ENCODE measurements at places on chromosomes 2 and 18.
A peak's percentile ranks its signal among the peaks of the same experiment; 100 is the strongest.

- peak; percentile 40 for DNase-seq
Observed at GRCh38 chr2:240626531-240627300, 1.4 kb downstream of the GPR35 start.

- DNase-seq = no peak
Observed at GRCh38 chr18:7908681-7909299, 341.7 kb downstream of the PTPRM start.

GRCh38 chr18:71471963-71472725, 1072.0 kb downstream of the CBLN2 start:
- no peak for DNase-seq

GRCh38 chr2:137969418-137969765, 5.1 kb downstream of the HNMT start:
- no peak for DNase-seq

- DNase-seq = no peak
Observed at GRCh38 chr2:144096531-144096930, 423.4 kb downstream of the ZEB2 start.

- DNase-seq = no peak
Observed at GRCh38 chr2:216031960-216032689, 18.8 kb upstream of the MREG start.

DNA sequence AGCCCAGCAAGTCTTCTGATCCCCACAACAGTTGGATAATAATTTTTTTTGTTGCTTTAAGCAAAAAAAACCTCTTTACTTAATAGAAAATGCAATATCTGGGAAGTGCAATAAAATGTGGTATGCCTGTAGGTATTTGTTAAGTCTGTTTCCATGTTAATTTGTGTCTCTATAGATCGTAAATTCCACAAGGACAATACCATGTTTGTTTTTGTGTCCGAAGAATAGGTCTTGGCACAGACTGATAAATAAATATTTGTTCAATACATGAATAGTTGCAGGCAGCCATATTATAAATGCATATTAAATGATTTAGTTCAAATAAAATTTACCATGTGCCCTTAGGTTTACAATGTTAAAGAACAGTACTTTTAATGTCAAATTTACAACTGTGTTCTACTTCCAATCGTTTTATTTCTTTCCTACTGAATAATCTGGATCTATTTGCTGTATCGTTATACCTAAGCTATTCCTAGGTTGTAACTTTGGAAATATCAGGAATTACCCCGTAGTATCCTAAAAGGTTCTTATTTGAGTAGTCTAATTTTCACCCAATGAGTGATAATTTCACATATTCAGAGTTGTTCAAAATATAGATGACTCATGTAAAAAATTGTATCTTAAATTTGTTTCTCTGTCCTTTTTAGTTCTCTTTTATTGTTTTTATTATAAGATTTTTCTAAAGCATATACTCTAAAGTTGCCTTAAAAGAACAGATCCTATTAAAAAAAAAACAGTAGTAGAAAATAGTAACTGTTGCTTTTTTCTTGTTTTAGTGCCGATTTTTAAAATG, 151.8 kb downstream of the EHBP1 start:
- no peak for DNase-seq

DNA sequence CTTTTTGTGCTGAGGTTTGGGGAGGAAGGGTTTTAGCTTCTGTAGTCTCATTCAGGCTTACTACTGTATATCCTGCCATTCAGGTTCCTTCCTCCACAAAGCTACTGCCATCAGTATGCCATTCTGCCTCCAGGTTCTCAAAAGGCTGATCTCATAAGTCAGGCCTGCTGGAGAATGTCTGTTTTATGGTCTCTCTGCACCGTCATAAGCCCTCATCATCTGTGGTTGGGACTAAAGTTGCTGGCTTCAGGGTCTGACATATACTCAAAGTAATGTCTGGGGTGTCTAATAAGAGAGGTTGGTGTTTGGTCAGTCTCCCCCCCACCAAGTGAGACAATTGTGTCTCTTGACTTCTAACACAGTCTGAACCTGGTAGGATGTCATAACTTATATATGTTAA, 36.2 kb upstream of the CCBE1 start:
- DNase-seq = no peak

DNA sequence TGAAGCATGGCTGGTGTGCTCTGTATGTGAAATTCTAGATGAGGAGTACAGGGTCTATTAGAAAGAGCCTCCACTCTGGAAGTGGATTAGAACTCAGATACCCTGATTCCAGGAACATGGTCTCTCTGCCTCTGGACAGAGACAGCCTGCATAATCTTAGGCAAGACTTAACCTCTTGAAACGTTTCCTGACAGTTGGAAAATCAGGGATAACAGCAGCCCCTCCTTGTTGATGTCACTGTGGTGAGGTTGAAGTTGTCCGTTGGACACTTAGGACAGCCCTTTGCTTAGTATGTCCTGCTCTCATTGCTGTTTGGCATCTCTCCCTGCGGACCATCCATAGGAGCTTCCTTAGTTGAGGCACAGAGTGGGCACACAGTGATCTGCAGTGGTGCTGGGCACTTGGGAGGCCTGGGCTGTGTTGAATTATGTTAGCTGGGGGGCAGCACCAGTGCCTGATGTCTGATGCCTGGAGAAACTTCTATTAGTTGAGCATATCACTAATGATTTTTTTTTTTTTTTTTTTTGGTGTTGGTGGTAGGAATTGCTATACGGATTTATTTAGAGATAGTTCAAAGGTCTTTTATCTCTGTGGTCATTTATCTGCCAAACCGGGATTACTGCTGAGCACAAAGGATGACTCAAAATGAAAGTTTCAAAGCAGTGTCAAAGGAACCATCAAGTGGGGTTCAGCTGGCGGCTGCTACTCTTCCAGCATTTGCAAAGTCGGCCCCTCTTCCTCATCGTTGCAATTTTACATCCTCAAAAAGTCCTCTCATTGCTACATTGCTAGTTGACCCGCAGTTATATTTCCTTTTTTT, 28.8 kb downstream of the SETBP1 start:
- DNase-seq = peak; percentile 29

GRCh38 chr2:28484835-28485234, 11.0 kb upstream of the PLB1 start:
- DNase-seq = no peak

DNA sequence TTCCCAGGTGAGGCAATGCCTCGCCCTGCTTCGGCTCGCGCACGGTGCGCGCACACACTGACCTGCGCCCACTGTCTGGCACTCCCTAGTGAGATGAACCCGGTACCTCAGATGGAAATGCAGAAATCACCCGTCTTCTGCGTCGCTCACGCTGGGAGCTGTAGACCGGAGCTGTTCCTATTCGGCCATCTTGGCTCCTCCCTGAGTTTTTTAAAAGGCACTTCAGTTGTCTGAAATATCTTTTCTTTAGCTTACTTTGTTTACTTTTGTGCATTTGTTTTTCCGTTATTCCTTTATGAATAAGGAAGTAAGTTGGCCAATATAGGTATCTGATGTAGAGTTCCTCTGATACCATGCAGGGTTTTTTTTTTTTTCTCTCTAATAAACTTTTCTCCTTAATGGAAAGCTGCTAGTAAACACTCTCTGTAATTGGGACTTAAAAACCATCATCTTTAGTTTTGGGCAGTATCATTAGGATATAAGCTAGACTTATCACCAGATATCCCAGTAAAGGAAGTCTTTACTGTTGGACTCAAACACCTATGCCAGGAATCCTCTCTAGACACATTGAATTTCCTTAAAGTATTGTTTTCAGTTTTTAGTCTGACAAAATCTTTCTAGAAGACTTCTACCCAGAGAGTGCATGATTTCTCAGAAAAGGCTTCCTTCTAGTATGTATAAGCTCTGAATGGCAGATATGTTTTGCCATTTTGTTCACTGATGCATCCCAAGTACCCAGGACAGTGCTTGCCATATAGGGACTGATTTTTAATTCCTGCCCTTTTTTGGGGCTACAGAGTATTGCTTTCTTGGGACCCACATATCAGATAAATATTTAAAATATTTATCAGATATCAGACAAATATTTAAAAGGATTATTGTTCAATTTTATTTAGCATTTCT, 35.8 kb upstream of the DYSF start:
- DNase-seq = no peak

DNA sequence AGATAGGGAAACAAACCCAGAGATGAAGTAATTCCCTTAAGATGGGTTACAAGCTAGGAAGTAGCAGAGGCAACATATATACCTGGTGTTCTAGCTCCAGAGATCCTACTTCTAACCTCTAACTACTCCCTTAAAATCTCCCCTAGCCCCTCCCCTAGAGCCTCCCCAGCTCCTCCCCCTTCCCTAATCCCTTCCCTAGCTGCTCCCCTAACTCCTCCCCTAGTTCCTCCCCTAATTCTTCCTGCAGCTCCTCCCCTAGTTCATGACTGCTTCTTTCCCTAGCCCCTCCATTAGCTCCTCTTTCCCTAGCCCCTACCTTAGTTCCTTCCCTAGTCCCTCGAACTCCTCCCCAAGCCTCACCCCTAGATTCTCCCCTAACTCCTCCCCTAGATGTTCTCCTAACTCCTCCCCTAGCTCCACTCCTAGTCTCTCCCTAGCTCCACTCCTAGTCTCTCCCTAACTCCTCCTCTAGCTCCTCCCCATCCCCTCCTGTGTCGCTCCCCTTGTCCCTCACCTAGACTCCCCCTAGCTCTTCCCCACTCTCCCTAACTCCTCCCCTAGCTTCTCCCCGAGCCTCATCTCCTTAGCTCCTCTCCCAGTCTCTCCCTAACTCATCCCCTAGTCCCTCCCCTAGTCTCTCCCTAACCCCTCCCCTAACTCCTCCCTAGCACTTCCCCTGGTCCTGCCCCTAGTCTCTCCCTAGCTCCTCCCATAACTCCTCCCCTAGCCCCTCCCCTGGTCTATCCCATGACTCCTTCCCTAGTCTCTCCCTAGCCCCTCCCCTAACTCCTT, 108.9 kb downstream of the CD226 start:
- peak; percentile 14 for DNase-seq

DNA sequence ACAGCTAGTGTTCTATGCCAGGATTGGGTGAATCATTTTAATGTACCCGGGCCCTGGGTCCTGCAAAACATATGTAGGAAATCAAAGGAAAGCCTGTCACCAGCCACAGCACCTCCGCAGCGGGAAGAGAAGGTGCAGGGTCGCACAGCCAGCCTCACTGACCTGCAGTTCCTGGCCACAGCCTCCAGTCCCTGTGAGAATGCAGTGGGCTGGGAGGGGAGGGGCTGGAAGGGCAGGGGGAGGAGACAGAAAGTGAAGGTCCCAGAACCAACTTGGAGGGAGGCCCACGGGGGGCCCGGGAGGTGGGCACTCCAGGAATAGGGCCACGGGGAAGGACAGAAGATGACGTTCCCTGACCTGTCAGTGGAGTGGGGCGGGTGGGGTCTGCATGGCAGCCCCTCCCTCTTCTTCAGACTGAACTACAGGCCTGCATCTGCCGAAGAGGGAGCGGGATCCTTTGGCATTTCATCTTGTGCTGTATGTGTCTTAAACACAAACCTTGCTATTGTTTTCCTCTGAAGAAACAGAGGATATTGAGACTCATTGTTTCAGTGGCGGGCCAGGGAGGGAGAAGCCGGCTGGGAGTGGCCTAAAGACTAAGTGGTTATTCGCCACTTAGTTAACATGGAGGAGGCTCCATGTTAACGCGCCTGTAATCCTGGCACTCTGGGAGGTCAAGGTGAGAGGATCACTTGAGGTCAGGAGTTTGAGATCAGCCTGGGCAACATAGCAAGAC, 7.5 kb downstream of the MAL start:
- no peak for DNase-seq

- DNase-seq = no peak
Observed at GRCh38 chr2:50851886-50852285, 180.0 kb downstream of the NRXN1 start.

DNA sequence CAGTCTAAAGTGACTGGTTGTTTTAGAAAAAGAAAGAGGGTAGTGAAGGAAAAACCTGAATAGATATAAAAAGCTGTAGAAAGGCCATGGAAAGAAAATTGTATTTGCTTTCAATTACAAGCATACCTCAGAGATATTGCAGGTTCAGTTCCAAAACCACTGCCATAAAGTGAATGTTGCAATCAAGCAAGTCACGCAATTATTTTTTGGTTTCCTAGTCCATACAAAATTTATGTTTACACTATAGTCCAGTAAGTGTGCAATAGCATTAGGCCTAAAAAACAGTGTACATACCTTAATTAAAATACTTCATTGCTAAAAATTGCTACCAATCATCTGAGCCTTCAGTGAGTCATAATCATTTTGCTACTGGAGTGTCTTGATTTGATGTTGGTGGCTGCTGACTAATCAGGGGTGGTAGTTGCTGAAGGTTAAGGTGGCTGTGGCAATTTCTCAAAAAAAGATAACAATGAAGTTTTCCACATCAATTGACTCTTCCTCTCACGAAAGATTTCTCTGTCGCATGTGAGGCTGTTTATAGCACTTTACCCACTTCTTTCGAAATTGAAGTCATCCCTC, 2003.8 kb upstream of the PIK3C3 start:
- DNase-seq = no peak

GRCh38 chr18:65592435-65592834, 158.4 kb upstream of the CDH7 start:
- no peak for DNase-seq

GRCh38 chr2:119431976-119432850, 559 bp downstream of the TMEM37 start:
- no peak for DNase-seq

- DNase-seq = no peak
Observed at GRCh38 chr2:154978244-154978643, 279.7 kb downstream of the KCNJ3 start.

DNA sequence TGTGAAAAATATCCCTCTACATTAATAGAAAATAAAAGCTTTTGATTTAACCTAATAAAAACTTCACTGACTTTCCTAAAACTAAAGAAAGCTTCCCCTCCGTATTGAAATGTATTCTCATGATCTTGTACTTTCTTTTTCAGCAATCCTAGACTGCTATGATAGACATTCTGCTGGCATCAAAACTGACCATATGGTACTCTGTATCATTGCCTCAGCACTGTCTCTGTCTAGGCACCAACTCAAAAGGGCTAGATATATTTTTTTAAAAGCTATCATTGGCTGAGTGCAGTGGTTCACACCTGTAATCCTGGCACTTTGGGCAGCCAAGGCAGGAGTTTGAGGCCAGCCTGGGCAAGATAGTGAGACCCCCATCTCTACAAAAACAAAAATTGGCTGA, 32.9 kb downstream of the CDKL4 start:
- no peak for DNase-seq

DNA sequence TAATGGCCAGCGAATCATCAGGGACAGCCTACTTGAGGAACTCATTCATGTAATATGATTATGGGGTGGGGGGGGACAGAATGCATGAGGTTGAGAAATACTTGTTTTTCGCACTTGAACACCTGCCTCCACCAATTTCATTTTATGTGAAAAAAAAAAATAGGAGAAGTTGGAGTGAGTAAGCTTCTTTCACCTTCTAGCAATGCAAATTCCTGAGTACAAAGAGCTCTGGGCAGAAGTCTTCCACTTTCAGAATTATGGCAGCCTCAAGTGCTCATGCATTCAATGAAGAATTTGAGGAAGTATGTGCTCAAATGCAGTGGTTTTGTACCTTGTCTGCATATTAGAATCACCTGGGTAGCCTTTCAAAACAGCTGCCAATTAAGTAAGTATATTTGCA, 40.1 kb upstream of the GPD2 start:
- DNase-seq = peak; percentile 59

GRCh38 chr2:216866515-216867095, 6.7 kb upstream of the TNP1 start:
- DNase-seq = no peak

GRCh38 chr2:6641956-6642355, 223.8 kb downstream of the CMPK2 start:
- DNase-seq = no peak

- DNase-seq = no peak
Observed at GRCh38 chr18:25326361-25326952, 25.5 kb downstream of the ZNF521 start.

Data from germinal center (tissue), 1 donor.